SHP77 treated with DMSO at 0.1 percent for 48 hours (cell line): ENCODE measurements at places on chromosomes 12 and 14.
A peak's percentile ranks its signal among the peaks of the same experiment; 100 is the strongest.

DNA sequence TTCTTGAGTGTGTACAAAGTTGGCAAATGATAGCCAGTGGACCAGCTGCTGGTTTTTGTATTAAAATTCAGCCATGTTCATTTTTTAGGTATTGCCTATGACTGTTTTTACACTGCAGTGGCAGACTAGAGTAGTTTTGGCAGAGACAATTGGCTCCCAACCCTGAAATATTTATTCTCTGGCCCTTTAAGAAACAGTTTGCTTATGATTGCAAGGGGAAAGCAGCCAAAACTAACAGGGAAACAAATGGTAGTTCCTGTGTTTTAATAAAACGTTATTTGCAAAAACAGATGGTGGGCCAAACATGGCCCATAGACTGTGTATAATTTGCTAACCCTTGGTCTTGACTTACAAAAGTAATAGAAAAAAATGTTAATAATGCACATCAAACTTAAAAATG is 110.2 kb downstream of the ALX1 start:
- no peak for DNase-seq

DNA sequence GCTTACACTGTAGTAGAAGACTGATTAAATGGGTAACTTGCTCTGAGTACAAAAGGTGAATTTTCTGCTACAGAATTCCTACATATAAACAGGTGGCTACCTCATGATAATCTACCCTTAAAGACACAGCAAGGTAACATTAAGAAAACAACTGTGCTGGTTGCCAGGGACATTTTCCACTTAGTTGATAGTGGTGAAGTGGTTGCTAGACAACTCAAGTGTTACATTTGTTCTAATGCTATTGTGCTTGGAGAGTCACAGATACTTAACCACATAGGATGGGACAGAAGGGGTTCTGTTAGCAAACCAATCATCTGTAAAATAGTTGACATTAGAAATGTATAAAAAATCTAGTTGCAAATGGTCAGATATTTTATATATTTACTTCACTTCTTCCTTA is 870.3 kb upstream of the SEL1L start:
- no peak for DNase-seq

GRCh38 chr12:49549735-49550692 is 11.2 kb downstream of the KCNH3 start:
- DNase-seq = peak; percentile 62

- DNase-seq = no peak
Measured at GRCh38 chr14:30356438-30357202, 202.3 kb upstream of the G2E3 start.

DNA sequence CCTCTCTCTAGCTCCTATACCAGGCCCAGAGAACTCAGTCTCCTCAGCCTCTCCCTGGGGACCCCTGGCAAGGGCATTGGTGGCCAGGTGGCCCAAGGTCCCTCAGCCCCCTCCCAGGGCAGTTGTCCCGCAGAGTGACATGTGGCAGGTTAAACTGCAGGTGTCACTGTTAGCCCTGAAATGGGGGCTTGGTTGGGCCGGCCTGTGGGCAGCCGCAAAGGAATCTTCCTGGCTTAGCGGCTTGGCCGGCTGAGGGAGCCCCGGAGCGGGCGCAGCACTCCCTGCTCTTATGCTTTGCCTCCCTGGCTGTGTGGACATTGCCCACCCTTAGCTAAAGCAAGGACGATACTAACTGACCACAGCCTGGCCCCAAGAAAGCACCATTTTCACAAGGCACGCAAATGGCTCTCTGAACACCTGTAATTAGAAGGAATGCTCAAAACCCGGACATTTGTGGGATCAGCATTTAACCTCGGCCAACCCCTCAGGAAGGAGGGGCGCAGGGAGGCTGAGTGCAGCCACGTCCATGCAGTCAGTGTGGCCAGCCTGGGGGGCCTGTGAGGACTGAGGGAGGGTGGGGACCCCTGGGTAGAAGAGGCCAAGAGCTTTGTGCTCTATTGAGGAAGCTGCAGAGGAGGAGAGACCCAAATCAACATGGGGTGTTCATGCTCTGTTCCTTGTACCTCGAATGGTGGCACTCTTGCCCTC is 82.2 kb downstream of the PAPOLA start:
- peak; percentile 24 for DNase-seq

DNA sequence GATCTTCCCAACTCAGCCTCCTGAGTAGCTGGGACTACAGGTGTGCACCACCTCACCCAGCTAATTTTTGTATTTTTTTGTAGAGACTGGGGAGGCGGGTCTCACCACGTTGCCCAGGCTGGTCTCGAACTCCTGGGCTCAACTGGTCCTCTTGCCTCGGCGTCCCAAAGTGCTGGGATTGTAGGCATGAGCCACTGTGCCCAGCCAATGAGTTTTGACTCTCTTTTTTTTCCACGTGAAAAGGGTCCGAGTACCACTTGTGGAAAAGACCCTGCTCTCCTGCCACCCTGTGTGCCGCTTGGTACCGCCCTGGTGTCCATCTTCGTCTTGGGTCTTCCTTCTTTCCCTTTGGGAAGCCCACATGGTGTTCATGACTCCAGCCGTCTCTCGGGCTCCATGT is 17.6 kb downstream of the TEDC1 start:
- DNase-seq = no peak

- no peak for DNase-seq
Measured at GRCh38 chr12:53961025-53961761, 6.5 kb downstream of the HOXC12 start.

DNA sequence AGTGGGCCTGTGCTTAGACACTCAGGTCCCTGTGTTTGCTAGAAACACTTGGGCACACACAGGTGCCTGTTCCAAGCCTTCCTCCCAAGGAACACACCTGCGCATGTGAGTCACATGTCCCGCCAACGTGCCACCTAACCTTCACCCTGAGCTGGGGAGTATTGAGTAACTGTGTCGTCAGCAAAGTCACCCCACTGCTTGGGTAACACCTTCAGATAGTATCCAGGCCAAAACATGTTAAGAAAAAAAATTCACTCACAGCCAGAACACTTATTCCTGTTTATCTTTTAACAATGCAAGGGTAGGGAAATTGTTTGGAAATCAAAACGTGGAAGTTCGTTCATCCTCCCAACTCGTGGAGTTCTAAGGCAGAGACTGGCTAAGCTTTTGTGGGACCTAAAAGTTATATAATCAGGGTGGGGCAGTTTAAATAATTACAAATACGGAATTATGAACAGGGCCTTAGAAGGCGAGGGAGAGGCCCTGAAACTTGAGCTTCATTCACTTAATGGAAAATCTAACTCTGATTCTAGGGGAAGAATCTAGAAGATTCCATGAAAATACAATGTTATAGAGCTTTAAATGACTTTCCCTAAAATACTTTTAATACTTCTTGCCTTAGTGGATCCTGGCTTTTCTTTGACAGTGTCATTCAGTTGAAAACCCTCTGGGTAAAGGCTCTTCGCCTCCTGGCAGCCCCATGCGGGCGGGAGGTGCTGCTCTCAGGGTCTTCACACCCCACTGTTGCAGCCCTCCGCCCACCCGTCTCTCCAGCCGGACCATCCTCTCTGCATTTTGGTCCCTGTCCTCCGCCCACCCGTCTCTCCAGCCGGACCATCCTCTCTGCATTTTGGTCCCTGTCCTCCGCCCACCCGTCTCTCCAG is 30.3 kb upstream of the ADIPOR2 start:
- no peak for DNase-seq

DNA sequence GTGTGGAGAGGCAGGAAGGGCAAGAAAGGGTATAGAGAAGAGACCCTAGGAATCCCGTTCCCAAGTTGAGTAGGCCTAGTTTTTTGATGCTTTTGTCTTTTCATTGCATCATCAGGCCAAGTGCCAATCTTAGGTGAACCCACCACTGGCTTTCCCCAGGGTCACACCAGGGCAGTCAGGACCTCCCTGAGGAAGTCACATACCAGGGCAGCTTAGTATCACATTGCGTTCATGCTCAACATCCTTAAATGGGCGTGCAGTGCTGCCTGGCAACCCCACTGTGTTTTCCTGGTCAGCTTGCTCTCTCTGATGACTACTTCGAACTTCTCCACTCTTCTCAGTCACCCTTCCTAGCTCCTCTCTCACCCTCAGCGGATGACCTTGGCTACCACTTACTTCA is 9.0 kb downstream of the ASIC1 start:
- no peak for DNase-seq

- no peak for DNase-seq
Measured at GRCh38 chr12:128471491-128471890, 204.5 kb downstream of the TMEM132C start.

DNA sequence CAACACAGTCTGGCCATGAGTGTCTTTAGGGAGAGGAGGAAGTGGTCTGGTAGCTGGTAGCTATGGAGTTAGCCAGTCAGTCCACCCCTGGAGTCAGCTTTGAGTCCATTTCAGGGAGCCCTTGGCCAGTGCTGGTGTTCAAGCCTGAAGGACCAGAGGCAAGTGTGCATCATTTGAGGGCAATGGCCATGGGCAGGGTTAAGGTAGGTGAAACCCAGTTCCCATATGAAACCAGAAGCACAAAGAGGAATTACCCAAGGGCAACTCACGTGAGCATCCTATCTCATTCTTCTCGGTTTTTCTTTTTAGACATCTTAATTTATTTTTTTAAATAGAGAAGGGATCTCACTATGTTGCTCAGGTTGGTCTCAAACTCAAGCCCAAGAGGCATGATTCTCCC is 61.3 kb upstream of the ACTN1 start:
- no peak for DNase-seq

- DNase-seq = peak; percentile 18
Measured at GRCh38 chr12:64097366-64098105, 124.6 kb downstream of the KICS2 start.

DNA sequence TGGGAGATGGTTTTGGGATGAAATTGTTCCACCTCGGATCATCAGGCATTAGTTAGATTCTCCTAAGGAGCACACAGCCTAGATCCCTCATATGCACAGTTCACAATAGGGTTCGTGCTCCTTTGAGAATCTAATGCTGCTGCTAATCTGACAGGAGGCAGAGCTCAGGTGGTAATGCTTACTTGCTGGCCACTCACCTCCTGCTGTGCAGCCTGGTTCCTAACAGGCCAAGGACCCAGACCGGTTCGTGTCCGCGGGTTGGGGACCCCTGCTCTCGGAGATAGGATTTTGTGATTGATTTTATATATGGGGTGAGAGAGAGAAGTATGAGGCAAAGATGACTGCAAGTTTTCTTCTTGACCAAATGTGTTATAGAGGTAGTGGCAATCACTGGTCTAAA is 57.5 kb downstream of the CCDC91 start:
- no peak for DNase-seq

GRCh38 chr14:29759521-29760340 is 167.9 kb downstream of the PRKD1 start:
- DNase-seq = no peak

GRCh38 chr12:44640427-44641190 is 235.5 kb downstream of the NELL2 start:
- no peak for DNase-seq

GRCh38 chr12:98725476-98726247 is 80.6 kb downstream of the APAF1 start:
- peak; percentile 7 for DNase-seq

DNA sequence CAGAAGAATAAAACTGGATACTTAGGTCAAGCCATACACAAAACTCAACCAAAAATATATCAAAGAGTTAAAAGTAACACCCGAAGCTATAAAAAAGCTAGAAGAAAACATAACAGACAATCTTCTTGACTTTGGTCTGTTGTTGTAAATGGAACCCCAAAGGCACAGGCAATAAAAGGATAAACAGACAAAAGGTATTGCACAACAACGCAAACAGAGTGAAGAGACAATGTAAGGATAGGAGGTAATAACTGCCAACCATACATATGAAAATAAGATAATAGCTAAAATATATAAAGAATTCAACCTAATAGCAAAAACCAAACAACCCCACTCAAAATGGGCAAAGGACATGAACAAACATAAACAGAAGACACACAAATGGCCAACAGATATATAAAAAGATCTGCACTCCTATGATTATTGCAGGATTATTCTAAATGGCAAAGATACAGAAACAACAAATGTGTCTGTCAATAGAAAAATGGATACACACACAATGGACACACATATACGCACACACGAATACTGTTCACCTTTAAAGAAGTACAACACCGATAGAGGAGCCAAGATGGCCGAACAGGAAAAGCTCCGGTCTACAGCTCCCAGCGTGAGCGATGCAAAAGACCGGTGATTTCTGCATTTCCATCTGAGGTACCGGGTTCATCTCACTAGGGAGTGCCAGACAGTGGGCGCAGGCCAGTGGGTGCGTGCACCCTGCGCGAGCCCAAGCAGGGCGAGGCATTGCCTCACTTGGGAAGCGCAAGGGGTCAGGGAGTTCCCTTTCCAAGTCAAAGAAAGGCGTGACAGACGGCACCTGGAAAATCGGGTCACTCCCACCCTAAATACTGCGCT is 1137.1 kb downstream of the FSCB start:
- no peak for DNase-seq

- no peak for DNase-seq
Measured at GRCh38 chr14:81256289-81256960, 35.7 kb upstream of the GTF2A1 start.

GRCh38 chr14:101133068-101133467 is 229.5 kb upstream of the RTL1 start:
- no peak for DNase-seq

GRCh38 chr12:112564160-112564784 is 145.5 kb downstream of the PTPN11 start:
- DNase-seq = no peak

- DNase-seq = peak; percentile 50
Measured at GRCh38 chr14:51093371-51094281, 1.3 kb downstream of the TRIM9 start.

DNA sequence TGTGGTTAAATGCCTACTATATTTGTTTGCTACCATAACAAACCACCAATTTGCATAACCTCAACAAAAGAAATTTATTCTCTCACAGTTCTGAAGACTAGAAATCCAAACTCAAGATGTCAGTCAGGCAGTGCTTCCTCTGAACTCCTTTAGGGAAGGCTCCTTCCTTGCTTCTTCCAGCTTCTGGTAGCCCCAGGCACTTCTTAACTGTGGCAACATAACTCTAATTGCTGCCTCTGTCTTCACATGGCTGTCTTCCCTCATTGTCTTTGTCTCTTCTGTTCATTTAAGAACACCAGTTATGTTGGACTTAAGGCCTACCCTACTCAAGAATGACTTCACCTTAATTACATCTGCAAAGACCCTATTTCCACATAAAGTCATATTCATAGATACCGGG is 206.9 kb downstream of the SYT1 start:
- no peak for DNase-seq

GRCh38 chr14:24965578-24965933 is 84.4 kb downstream of the STXBP6 start:
- no peak for DNase-seq
